ENCODE measurements at places on chromosomes 6 and 20. TPM values are rescaled to one million over a fixed set of nuclear protein-coding genes. Genes with fewer than 3 reads are reported as not detected.

Gene AGPAT1
- total RNA-seq = 30.4 TPM

Gene NRSN1
- not detected for total RNA-seq

Gene CTCFL
- total RNA-seq = not detected

Gene RSPO3
- total RNA-seq = 1.4 TPM

Gene SLC17A2
- not detected for total RNA-seq

Gene BPIFB1
- not detected for total RNA-seq

Gene FOXP4
- 8.1 TPM for total RNA-seq

Gene RBM12
- total RNA-seq = 29.2 TPM

Gene TFAP2C
- total RNA-seq = 79.0 TPM

Gene TMEM242
- 3.9 TPM for total RNA-seq

Gene RBPJL
- not detected for total RNA-seq

Gene ANKS1A
- total RNA-seq = 28.5 TPM

Gene MCM3
- 36.1 TPM for total RNA-seq

Gene OR2H1
- total RNA-seq = not detected

Gene GLP1R
- total RNA-seq = not detected

Gene COL20A1
- not detected for total RNA-seq

Gene SLC2A4RG
- total RNA-seq = 107 TPM

Gene HLA-DQB1
- total RNA-seq = 5.2 TPM

Gene SLC12A5
- 0.40 TPM for total RNA-seq

Gene RIMS4
- total RNA-seq = 1.2 TPM

Gene SEL1L2
- total RNA-seq = not detected

Gene OR2B6
- total RNA-seq = not detected

Gene RAET1L
- total RNA-seq = 2.5 TPM

Gene MYLK2
- not detected for total RNA-seq

Gene PRIM2
- total RNA-seq = 14.6 TPM

Gene BMP6
- 2.4 TPM for total RNA-seq

Gene TRIM15
- total RNA-seq = 0.34 TPM

Gene WFDC12
- 7.6 TPM for total RNA-seq

Gene MMP24OS
- 33.6 TPM for total RNA-seq

Gene PET117
- 12.3 TPM for total RNA-seq

Gene PSMG4
- total RNA-seq = 26.1 TPM
